ENCODE measurements at places on chromosomes 6 and 20.

- DNase-seq = peak; percentile 91
Observed at GRCh38 chr20:17873410-17874270, 95.0 kb downstream of the SNX5 start.

- DNase-seq = no peak
Observed at GRCh38 chr6:38801305-38801704, 86.2 kb downstream of the DNAH8 start.

DNA sequence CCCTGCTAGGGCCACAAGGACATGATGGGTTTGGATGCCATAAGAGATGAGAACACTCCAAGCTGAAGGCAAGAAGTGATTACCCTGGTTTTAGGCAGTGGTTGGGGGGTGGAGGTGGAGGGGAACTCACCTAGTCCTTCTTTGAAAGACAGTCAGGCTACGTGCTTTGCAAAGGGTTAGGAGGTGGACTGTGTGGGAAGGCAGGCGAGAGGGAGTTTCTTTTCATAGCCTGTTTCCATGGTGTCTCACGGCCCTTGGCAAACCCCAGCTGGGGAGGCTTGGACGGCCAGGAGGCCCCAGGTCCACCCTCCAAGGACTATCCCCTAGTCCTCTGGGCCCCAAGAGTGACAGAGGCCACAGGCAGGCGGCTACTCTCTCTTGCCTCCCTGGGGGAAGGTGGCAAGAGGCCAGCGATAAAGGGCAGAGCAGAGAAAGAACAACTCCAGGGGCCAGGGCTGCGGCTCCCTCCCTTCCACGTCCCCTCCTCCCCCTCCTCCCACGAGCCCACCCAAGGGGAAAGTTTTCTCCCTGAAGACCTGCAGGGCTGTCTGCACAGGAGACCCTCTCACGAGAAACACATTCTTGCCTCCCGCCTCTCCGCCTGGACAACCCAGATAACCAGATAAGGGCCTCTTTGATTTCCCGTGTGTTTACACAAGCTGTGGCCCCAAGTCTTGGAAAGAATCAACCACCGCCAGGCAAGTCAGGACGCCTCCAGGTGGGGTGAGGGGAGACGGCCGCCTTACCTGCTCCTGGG lies 74.4 kb downstream of the NOL4L start:
- peak; percentile 44 for DNase-seq

DNA sequence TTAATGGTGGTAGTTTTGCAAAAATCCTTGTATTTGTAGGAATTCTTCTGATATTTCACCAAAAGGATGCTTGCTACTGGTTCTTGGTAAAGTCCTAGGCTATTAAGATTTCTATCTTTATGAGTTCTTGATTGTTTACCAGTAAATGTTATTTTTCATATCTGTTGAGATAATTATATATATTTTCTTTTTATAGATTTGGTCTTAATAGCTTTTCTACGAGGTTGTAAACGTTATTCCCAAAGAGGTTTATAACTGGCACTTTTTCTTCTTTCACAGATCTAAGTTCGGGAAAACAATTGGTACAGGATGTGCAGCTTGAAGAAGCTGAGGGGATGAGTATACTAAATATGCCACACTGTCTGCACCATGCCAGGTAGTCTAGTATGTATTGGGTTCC lies 55.1 kb upstream of the HBS1L start:
- no peak for DNase-seq

DNA sequence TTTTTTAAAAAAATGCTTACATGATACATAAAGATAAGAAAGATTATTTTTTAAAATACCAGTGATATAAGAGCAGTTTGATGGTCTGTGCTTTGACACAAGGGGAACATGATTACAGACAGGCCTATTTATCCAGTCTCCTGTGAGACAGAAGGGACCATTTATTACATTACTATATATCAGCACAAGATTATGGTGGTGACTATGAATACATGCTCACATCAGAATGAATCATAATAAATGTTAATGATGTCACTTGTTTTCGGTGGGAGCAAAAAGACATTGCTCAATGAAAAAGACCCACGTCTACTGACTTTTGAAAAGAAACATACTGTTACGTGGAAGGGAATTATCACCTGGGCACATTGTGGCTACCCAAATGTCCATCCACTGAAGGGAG lies 455.1 kb downstream of the CDC5L start:
- no peak for DNase-seq

DNA sequence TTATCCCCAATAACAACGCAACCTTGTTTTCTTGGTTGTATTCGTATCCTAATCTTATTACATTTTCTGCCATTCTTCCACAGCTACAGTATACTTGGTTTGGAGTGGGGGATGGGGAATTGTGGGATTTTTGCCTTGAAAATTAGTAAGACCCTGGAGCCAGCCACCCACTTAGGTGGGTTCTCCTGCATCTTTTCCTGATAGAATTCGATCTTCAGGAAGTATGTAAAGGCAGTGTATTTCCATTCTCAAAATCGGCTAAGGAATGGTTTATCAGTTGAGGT lies 1.1 kb downstream of the ITCH start:
- no peak for DNase-seq

DNA sequence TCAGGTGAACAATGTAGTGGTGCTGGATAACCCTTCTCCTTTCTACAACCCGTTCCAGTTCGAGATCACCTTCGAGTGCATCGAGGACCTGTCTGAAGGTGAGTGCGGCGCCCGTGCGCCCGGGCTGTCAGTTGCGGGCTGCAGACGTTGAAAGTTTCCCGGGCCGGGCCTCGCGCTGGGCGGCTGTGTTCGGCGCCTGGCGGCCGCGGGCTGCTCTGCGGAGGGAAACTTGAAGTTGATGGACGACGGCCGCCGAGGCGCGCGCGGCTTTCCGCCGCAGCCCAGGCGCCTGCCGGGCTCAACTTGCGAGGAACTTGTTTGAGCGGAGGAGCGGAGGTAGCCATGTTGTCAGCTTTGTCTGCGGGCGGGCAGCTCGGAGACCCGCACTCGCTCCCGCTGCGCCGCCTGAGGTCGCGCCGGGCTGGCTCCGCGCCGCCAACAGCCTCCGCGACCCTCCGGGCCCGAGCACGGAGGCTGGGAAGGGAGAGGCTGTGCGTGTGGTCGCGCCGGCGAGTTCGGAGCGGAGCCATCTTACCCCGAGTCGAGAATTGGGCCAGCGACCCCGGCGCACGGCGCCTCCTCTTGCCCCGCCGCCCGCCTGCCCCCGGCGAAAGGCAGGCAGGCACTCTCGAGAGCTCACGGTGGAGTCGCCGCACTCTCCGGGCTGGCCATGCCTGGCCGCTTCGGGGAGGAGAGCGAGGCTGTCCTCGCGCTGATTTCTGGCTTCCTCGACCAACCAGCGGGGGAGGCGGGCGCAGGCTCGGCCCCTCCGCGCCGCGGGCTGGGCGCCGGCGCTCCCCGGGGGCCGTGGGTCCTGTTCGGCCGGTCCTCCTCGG lies 691 bp downstream of the ASF1A start:
- DNase-seq = peak; percentile 10

GRCh38 chr6:11288065-11288464 lies 55.6 kb upstream of the NEDD9 start:
- no peak for DNase-seq

DNA sequence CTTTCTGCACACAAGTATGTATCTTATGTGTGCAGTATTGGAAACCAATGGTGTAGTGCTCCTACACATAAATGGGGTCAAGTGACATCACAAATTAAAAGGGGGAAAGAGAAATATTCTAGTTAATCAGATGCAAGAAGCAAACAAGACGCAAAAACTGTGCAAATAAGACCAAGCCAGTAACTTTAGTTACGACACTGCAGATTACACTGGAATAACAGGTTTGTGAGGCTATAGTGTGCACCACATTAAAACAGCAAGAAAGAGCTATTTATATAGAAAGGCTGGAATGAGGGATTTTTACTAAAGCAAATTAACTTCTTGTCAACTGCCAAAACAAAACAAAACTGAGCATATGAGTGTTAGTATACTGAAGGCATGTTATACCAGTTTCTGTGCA lies 45.8 kb downstream of the NR2E1 start:
- no peak for DNase-seq

- no peak for DNase-seq
Observed at GRCh38 chr20:44271915-44272663, 25.0 kb downstream of the GDAP1L1 start.

DNA sequence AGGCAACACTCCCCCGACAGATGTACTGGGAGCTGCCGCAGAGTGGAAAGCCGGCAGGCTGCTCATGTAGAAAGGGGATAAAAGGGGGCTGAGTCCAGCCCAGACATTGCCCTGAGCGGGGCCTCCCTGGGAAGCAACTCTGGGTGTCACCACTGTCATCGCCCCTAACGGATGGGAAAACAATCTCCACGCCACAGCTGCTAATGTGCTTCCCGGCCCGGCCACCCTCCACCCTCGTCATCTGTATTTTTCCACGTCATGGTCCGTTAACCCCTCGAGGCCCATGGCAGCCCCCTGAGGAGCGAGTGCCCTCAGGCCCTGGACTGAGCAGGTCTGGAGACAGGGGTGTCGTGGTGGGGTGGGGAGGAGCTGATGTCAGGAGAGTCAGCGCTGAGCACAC lies 227.4 kb downstream of the DLL1 start:
- DNase-seq = no peak

DNA sequence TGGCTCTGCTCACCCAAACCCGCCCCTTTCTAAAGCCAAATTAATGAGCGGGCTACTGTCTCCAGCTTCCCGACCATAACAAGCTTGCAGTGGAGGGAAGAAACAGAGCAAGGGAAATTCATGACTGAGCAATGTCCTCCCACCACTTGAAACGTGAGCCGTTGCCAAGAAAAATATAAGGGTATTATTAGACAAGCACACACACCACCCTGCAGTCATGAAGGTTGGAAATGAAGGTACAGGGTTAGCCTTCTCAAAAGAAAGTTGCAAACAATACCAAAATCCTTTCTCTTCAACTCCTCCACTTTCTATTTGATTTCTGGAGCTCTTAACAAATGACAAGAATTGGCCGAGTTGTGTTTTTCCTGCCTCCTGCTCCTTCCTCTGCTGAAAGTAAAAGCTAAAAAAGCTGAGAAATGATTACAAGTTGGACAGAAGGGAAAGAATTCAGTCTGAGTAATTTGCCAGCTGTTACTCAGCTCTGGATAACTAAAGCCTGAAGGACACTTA lies 151.1 kb upstream of the B3GAT2 start:
- DNase-seq = no peak

- DNase-seq = no peak
Observed at GRCh38 chr6:99348288-99349170, 945 bp downstream of the FAXC start.

DNA sequence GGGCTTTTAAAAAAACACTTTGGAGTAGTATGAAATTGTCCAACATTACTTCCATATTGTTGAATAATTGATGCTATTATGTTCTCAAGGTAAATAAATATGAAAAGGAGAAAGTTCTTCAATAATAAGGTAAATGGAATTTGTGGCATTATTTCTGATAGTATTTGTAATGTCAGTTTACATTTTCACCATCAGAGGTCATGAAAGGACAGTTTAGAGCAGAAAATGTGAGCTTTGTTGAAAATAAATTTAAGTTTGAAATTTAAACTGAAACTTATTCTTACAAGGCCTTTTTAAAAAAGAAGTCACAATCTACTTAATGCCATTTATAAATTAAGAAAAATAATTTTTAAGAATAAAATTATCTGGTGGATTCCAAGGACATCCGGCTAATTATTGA lies 15.8 kb upstream of the CEP162 start:
- peak; percentile 4 for DNase-seq

DNA sequence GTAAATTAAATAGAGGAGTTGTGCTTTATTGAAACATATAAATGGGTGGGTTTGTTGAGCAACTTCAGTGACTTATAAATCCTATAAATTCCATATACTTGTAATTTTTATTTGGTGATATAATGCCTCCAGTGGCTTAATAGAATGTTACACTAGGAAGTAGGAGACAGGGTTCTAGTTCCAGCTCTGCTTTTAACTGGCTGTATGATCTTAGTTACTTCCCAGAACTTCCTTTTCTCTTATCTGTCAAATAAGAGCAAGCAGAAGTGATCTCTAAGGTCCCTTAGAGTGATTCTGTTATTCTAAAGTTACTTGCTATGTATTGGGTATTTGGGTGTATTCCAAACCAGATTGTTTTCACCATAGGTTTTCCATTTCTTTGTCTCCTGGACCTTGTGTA lies 10.2 kb downstream of the ZSCAN23 start:
- DNase-seq = no peak

GRCh38 chr6:131764350-131764749 lies 43.5 kb upstream of the ENPP1 start:
- peak; percentile 44 for DNase-seq

GRCh38 chr6:1657116-1657770 lies 47.5 kb downstream of the FOXC1 start:
- no peak for DNase-seq

- no peak for DNase-seq
Observed at GRCh38 chr6:112044856-112045255, 9.0 kb upstream of the CCN6 start.

GRCh38 chr6:32092760-32093497 lies 16.2 kb downstream of the TNXB start:
- DNase-seq = no peak

DNA sequence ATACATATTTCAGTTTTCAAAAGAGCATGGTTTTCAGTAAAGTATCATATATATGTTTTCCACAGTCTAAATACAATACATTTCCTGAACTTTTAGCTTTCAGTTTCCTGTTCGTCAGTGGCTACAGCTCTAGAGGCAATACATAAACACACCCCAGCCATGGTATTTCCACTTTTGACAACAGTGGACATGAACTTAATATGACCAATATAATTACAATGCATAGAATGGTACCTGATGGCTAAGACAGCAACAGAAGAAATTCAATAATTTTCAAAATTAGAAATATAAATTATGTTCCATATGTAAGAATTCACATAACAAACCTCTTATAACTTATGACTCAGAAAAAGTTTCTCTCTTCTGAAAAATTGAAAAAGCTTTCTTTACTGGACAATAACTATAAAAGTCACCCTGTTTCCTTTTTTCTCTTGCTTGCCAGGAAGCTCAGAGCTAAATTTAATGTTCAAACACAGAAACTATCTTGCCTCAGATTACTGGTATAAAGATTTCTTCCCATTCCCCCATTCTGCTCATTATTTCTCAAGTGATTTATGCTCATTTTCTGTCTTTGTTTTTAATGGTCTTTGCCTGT lies 19.2 kb downstream of the FKBP5 start:
- DNase-seq = no peak

GRCh38 chr6:101125380-101125971 lies 244.3 kb upstream of the ASCC3 start:
- DNase-seq = no peak

GRCh38 chr6:142421285-142422117 lies 119.7 kb downstream of the ADGRG6 start:
- no peak for DNase-seq

DNA sequence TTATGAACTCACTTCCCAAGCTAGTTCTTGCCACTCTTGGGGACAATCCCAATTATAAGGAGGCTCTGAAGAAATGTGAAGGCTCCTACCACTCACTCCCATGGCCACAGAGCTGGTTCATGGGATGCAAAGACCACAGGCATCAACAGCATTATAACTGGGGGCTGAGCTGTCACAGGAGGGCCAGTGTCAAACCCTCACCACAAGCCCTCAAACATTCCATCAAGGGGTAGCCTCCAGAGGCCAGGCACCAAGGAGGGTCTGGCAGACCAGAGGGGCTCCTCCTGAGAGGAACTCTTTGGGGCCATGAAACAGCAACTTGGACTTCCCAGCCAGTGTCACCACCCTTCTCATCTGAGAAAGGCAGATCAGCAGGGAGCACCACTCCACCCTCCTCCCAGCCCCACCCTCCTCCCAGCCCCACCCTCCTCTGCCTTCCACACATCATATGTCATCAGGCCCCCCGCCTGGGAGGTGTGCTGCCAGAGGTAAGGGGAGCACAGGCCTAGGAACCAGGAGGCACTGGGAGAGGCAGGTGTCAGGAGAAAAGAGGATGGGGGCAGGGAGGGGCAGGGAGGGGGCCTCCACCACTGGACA lies 1.2 kb upstream of the TSPO2 start:
- no peak for DNase-seq

- DNase-seq = no peak
Observed at GRCh38 chr20:63301671-63302070, 8.7 kb downstream of the COL20A1 start.

Data from HepG2 (cell line).